Activated T-helper 17 cell treated with anti-CD3 and anti-CD28 coated beads, Interleukin-2, amount 50 U/mL, for 72 hours (primary cell): ENCODE measurements at places on chromosomes 16 and 17. TPM values are rescaled to one million over a fixed set of nuclear protein-coding genes. Genes with fewer than 3 reads are reported as not detected.
A peak's percentile ranks its signal among the peaks of the same experiment; 100 is the strongest.

DNA sequence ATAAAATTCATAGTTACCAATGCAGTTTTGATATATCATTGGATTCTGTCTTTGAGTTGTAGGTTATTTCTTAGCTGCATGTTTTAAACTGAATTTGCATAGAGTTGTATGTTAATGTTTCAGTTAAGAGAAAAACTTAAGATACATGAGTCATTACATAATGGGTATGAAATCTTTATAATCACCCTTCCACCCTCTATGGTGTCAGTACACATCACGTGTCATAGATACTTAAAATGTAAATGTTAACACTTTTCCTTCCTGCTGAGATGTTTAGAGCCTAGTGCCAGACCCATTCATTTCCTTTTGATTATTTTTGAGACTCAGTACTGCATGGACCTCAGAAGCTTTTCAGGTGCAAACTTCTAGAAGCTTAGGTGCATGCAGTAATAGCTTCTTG is 20.5 kb downstream of the ZNF207 start:
- peak; percentile 48 for ATAC-seq

DNA sequence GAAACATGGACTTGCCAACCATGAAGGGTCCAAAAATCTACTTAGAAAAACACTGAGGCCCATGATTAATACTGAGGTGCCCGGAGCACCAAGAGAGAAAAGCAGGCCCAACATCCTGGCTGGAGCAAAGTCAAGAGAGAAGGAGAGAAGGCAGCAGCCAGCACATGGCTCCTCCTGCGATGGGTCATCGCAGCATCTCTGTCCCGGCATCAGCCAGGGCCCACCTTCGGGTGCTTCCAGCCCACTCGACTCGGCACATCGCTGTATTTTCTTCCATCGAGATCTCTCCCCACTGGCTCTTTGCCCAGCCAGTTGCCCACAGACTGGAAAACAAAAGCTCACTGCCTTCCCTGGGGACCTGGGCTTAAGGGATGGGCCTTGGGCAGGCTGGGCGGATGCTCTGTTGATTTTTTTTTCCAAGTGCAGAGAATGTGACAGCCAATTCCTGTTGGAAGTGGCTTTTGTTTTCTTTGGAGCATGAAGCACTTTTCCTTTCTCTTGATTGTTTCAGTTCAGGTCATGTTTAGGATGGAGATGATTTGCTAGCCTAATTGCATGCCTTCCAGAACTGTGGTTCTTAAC is 58.1 kb downstream of the CYB5B start:
- ATAC-seq, result no peak

DNA sequence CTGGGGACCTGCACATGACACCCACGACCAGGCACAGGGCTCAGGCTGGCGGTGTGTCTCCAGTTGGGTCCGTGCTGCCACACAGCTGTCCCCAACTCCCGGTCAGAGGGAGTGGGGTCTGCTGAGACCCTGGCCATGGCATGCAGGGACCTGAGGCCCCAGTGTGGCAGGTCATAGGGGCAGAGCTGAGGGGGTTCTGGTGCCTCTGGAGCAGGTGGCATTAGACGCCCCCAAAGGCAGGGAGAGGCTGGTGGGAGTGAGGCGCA is 4.2 kb downstream of the NUBP2 start:
- ATAC-seq, result no peak

- peak; percentile 46 for ATAC-seq
These were observed 709 bp downstream of the STAT5A start for GRCh38 chr17:42288803-42289610.

DNA sequence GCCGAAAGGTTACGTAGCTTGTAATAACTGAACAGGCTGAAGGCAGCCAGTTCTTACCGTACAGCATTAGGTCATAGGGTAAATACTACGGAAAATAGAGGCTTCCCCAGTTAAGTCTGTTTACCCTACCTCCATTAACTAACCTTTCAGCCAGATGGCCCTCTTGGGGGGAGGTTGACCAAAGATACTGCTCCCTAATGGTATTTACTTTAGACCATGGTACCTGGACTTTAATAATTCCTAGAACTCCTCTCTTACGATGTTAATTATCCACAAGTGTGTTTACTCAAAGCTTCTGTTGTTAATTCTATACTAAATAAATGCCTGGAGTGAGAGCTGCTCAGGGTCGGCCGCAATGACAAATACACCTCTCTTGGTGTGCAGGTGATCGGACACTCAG is 9.8 kb upstream of the ADAT1 start:
- no peak for ATAC-seq

Gene METTL23
- total RNA-seq, result 35.7 TPM

Gene PLA2G10
- total RNA-seq, result not detected

Gene OR1D2
- not detected for total RNA-seq

GRCh38 chr17:41784207-41784744 is 2.2 kb downstream of the JUP start:
- no peak for ATAC-seq

GRCh38 chr17:38733282-38733981 is 3.3 kb downstream of the CISD3 start:
- no peak for ATAC-seq

Gene ACSF2
- 13.6 TPM for total RNA-seq

DNA sequence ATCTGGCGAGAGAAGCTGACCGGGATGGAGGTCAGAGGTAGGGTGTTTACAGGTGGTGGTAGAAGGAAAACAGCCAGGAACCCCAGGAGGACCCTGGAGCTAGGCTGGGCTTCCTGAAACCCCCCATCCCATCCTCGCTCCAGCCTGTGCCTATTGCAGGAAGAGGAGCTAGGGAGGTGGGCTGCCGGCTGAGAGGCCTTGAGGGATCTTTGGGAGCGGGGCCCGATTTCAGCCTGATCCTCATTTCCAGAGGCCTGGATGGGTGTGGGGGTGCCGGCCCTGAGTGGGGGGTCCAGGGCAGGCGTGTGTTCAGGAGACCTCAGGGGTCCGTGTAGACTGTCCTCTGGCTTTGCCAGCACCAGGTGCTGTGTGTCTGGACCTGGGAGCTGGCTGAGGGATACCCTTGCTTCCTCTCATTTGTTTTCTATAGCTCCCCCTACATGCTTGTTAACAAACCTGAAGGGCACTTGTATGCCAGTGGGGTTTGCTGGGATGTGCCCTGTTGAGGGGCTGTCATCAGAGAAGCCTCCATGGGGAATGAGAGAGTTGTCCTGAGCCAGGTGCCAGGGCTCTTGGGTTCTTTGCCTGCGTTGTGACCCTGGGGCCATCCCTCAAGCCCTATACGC is 18.9 kb upstream of the RAP1GAP2 start:
- no peak for ATAC-seq

GRCh38 chr17:46169913-46170638 is 23.2 kb downstream of the KANSL1 start:
- no peak for ATAC-seq
